NCI-H1436 (cell line): ENCODE measurements at places on chromosomes 5 and 9.
A peak's percentile ranks its signal among the peaks of the same experiment; 100 is the strongest.

DNA sequence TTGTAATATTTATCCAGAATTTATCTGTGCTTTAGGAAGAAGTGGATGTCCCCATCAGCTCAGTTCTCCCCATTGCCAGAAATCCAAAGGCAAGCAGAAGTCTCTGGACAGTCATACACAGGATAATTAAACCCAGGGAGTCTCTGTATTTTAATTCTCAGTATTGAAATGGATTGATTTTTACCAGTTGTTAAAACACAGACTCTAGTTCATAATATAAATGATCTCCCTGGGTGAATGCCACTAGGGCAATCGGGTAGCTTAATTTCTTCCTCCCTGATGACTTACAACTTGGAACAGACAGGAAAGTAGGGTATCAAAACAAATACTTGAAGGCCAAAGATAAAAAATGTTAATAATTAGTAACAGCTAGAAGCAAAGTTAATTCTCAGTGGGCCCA lies 66.5 kb upstream of the DAP start:
- DNase-seq = no peak

DNA sequence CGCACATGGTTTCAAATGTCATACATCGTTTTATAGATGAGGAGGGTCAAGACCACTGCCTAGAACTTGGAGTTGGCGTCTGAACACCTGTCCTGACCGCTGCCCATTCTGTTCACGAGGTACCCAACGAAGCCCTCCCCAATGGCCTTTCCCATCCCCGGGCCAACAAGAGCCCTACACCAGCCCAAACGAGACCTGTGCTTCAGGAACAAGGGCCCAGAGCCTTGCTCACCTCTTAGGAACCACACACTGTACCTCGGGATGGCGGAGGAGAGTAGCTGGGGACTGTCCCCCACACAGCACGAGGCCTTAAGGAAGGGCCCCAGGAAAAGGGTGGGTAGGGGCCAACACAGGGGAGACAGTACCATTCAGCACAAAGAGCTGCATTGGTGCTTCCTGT lies 3.0 kb downstream of the SURF6 start:
- no peak for DNase-seq

- DNase-seq = no peak
Observed at GRCh38 chr5:134083517-134083916, 31.0 kb upstream of the TCF7 start.

GRCh38 chr5:170152767-170153166 lies 47.1 kb downstream of the FOXI1 start:
- no peak for DNase-seq

- DNase-seq = no peak
Observed at GRCh38 chr5:82812575-82812974, 264.6 kb downstream of the TMEM167A start.

GRCh38 chr5:152164860-152165259 lies 240.2 kb upstream of the GLRA1 start:
- no peak for DNase-seq

GRCh38 chr5:135944967-135945560 lies 9.7 kb downstream of the LECT2 start:
- peak; percentile 71 for DNase-seq

DNA sequence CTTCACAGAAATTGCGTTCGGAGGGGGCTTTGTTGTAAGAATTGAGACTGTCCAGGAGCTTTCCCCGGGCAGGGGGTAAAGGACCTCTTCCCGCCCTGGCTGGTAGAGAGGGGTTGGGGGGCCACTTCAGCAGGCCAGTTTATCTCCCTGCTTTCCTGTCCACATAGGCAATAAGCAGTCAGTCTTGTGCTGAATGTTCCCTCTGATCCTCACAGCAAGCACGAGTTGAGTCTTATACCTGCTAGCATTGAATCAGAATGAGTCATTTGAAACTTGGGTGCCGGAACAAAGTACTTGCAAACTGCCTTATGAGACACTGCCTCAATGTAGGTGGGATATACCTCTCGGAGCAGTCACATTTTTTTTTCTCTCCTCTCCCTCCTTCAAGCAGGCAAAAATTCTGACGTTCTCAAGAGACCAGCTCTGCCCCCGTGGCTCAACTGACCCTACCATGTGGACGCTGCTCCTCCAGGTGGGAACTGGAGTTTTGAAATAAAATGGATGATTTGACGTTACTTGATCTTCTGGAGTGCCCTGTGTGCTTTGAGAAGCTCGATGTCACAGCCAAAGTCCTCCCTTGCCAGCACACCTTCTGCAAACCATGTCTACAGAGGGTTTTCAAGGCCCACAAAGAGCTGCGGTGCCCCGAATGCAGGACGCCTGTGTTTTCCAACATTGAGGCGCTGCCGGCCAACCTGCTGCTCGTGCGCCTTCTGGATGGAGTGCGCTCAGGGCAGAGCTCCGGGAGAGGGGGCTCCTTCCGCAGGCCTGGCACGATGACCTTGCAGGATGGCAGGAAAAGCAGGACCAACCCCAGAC lies 1.3 kb downstream of the SH3RF2 start:
- DNase-seq = no peak

DNA sequence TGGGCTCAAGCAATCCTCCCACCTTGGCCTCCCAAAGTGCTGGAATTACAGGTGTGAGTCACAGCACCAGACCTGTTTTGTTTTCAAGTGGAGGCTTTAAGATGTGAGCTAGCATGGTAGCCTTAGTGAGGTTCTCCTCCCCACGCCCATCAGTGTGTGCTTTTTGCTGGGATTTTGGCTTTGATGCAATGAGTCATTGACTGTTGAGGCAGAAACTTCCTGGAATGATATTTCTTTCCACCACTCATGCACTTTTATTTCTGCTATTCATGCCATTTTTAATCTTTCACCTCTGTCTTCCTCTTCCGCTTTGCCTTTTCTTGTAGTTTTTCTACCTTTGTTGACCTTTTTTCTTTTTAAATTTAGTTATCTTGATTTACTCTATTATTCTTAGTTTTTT lies 4.2 kb upstream of the NFIL3 start:
- no peak for DNase-seq

- DNase-seq = no peak
Observed at GRCh38 chr5:132871459-132872284, 1.8 kb upstream of the LEAP2 start.

- no peak for DNase-seq
Observed at GRCh38 chr5:89315286-89316100, 432.5 kb upstream of the MEF2C start.

DNA sequence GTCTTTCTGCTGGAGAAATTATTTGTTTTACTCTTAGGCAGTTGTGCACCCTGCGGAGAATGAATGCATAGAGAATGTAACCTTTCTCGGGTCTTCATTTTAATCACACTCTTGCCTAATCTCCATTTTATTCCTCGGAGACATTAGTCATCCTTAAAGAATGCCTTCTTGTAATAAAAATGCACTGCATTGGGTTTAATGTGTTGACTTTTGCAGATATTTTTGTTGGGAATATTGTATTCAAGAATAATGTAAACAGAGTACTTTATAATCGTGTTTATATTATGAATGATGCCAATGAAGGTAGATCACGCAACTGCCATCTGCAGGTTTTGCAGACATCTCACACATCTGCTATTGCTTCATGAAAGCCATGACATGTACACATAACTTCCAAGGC lies 1093.9 kb upstream of the CDH6 start:
- no peak for DNase-seq

DNA sequence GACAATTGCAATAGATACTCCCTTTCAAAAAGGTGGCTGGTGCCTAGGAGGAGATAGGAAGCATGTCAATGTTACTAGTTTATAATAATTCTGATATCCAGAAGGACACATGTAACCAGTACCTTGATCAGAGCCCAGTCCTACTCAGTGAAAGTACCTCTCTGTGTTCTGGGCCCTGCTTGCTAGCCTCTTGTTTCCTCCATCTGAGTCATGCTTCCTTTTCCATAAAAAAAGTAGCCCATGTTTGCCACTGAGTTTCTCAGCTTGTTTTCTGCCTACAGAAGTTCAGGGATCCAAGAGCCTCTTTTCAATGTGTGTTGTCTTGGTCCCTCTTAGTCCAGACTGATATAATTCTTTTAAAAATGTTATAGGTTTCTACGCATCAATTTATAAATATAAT lies 149.0 kb downstream of the SSBP2 start:
- DNase-seq = no peak

DNA sequence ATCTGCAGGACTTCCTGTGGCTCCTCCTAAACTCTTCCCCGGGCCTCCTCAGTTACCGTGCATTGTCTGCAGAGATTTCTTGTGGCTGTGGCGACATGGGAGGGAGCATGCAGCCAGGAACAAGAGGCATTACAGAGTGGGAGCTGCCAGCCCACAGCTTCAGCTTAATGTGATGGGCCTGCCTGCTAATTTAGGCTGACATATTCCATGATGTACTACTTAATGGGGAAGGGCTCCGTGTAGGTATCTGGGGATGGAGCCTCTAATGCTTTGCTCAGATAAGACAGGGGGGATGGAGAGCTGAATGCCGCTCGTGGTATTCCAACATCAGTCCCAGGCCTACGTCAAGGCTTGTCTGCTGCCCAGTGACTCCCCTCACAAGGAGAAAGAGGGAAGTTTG lies 137.6 kb upstream of the GPR151 start:
- DNase-seq = no peak

GRCh38 chr5:139696894-139697658 lies 48.9 kb downstream of the CXXC5 start:
- DNase-seq = no peak

DNA sequence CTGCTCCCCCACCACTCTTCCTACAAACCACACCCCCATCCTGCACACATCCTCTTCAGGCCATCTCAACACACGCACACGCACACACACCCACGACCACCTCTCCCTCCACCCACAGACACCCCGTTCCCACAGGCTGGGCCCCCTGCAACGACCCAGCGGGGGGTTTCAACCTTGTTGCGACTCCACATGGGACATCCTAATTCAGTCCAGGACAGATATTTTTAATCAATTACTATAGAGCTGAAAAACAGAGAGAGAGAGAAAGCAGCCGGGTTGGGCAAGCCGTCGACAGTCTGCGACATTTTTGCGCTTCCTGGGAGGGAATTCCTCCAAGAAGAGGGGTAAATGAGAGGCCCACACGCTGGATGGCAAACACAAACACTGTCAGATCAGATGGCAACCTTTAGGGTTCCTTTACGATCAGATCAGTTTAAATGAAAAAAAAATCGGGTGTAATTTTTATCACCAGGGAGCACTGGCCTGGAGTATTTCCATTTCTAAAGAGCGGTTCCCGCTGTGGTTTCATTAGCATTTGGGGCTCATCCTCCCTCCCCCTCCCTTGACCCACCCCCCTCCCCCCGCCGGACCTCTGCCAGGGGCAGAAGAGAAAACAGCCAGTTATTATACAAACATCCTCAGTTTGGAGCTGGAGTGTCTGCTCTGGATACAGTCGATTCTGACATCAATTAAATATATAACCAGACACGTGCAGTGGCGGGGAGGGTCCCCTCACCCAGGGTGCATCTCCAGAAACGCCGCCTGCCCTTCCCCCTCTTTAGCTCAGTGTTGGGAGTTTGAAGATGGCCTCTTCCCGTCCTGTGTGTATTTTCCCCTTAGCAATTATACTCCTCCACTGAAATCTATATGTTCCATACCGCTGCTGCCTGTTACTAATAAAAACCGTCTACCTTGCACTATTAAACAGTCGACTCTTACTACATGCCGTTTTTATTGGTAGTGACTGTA lies 2.3 kb upstream of the IRX2 start:
- no peak for DNase-seq

DNA sequence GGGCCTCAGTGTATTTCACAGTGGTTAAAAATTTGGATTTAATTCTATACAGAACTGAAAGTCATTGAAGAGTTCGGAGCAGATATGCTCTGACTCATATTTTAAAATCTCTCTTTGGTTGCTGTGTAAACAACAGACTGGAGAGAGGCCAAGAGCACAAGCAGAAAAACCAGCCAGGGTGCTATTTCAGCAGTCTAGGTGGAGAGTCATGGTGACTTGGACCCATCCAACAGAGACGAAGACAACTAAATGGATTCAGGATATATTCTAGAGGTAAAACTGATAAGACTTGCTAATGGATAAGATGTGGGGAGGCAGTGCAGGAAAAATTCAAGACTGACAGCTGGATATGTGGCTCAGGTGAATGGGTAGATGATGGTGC lies 168.9 kb downstream of the MAPKAP1 start:
- peak; percentile 17 for DNase-seq

- no peak for DNase-seq
Observed at GRCh38 chr9:125637241-125637640, 69.8 kb downstream of the MAPKAP1 start.
